ENCODE measurements at places on chromosomes 16 and 17.

GRCh38 chr16:83231729-83232128, 576.0 kb upstream of the HSBP1 start:
- no peak for DNase-seq

GRCh38 chr16:84367750-84368307, 509 bp upstream of the ATP2C2 start:
- DNase-seq = no peak

DNA sequence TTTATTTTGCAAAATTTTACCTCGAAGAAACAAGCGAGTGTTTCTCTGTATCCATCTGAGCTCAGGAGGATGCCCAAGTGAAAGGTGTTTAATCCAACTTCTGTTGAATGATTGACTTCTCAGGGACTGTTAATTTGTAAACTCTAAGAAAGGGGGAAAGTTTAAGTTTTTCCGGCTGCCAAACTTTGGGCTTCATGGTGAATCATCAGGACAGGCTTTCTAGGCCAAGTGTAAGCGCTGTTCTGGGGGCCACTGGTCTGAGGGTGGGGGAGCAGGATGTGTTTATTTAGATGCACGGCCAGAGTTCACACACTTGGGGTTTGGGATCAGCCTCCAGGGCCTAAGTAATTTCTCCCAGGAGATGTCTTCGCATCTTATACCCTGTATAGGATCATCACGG, 110.4 kb downstream of the PITPNC1 start:
- DNase-seq = peak; percentile 89

- DNase-seq = no peak
Measured at GRCh38 chr16:18855196-18855595, 53.8 kb upstream of the ARL6IP1 start.

- peak; percentile 75 for DNase-seq
Measured at GRCh38 chr16:3175157-3176093, 12.6 kb upstream of the OR1F1 start.

- DNase-seq = peak; percentile 84
Measured at GRCh38 chr17:61410141-61411010, 10.7 kb downstream of the TBX2 start.

- no peak for DNase-seq
Measured at GRCh38 chr16:88467541-88467944, 14.5 kb downstream of the ZFPM1 start.

DNA sequence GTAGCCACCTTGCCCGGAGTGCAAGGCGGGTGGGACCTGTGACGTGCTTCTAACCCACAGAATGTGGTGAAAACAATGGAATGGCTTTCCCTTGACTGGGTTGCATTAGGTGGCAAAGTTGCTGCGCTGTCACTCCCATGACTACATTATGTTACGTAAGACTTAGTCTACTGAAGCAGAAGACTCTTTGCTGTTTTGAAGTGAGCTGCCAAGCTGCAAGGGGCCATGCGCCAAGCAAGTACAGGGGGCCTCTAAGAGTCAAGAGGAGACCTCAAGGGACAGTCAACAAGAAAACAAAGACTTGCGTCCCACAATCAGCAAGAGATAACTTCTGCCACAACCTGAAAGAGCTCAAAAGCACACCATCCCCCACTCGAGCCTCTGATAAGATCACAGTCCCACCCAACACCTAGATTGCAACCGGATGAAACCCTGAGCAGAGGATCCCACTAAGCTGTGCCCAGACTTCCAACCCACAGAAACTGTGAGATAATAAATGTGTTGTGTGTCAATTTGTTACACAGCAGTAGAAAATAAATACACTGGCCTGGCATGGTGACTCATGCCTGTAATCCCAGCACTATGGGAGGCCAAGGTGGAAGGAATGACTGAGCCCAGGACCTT, 16.5 kb downstream of the ANKRD11 start:
- peak; percentile 82 for DNase-seq

- DNase-seq = no peak
Measured at GRCh38 chr17:55681342-55681700, 41.3 kb downstream of the TMEM100 start.

DNA sequence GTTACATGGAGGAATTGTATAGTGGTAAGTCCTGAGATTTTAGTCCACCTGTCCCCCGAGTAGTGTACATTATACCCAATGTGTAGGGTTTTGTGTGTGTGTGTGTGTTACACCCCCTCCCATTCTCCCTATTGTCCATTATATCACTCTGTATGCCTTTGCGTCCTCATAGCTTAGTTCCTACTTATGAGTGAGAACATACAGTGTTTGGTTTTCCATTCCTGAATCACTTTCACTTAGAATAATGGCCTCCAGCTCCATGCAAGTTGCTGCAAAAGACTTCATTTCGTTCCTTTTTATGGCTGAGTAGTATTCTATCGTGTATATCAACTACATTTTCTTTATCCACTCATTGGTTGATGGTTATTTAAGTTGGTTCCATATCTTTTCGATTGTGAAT, 635 bp upstream of the FA2H start:
- DNase-seq = no peak

GRCh38 chr16:67040906-67041305, 12.0 kb downstream of the CBFB start:
- peak; percentile 59 for DNase-seq

DNA sequence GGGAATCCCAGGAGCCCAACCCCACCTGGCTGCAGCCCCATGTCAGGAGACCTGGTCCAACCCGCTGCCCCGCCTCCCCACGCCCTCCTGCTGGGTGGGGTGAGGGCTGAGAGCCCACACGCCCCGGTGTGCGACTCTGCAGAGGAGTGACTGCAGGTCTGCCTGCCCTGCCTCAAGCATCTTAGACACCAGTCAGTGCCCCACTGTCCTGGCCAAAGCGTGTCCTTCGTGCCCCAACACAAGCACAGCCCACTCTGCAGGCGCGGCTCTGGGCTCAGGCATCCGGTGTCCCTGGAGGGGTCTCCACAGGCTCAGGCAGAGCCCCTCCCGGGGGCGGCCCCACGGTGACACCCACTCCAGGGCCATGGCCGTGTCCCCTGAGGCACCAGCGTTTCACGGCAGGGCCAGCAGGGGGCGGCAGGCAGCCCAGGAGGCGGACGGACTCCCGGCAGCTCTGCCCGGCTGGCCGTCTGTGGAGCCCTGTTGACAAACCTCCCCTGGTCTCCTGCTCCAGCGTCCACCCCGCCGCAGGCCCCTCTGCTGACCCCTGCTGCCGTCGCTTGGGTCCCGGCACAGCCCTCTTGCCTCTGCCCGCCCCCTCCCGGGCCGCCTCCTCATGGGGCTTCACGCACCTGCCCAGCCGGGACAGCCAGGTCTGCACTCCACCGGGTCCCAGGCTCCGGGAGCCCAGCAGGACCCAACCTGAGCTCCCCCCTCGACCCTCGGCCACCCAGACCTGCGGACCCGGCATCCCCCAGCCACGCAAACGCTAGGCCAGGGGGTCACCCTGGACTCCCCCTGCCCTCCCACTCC, 8.6 kb upstream of the UBE2I start:
- DNase-seq = peak; percentile 30

DNA sequence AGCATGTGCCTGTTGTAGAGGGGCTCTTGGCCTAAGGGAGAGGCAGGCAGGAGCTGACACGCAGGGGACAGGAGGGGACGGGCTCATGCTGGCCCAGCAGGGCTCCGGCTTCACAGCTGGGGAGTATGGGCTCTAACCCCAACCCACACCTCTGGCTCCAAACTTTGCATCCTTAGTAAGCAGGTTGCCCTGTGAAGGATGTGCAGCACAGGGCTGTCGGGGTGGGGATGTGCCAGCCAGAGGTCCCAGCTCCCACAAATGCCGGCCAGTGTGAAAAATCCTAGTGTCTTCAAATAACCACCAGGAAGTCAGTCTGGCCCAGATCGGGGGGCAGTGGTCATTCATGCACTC, 14.0 kb upstream of the FAM83G start:
- no peak for DNase-seq

DNA sequence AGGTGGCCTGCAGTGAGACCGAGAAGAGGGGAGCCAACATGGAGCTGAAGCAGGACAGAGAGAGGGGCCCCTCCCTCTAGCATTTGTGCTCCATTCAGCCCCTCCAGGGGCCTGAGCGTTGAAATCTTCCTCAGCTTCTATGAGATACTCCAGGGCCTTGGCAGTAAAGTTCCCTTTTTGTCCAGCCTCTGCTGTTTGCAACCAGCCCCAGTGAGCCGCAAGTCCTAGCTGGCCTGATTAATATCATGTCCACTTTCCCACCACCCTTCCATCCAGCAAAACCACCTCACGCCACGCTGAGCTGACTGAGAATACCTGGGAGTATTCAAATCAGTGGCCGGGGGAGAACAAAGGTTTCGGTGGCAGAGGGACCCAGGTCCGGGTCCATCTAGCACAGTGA, 11.7 kb upstream of the RPH3AL start:
- no peak for DNase-seq

DNA sequence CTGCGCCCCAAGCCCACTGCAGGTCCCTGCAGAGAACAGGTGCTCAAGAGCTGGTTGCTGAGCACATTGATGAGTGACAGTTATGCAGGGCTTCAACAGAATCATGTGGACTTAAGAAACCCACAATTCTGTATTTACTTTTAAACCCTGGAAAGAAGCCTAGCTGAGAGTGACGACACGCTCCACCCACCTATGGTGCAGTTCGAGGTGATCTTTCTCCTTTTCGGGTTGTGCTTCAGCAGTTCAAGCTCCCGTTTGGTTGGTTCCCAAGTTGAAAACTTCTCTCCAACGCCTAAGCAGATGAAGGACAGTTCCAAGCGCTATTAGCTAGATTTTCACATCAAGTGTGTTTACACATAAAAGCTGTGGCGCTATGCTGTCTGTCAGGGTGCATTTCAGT, 23.9 kb downstream of the USP22 start:
- DNase-seq = no peak

- no peak for DNase-seq
Measured at GRCh38 chr16:17354141-17354601, 116.6 kb downstream of the XYLT1 start.

DNA sequence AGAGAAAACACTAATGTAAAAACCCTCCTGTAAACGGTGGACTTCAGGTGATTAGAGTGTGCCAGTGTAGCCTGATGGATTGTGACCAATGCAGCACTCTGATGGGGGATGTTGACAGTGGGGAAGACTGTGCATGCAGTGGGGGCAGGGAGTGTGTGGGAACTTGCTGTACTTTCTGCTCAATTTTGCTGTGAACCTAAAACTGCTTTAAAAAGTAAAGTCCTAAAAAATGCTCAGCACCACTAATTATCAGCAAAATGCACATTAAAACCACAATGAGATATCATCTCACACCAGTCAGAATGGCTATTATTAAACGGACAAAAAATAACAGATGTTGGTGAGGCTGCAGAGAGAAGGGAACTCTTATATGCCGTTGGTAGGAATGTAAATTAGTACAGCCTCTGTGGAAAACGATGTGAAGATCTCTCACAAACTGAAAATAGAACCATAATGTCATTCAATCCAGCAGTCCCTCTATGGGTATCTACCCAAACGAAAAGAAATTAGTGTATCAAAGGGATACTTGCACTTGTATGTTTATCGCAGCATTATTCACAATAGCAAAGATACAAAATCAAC, 9.7 kb upstream of the ULK2 start:
- DNase-seq = no peak

GRCh38 chr16:5581908-5582307, 484.3 kb upstream of the EEF2KMT start:
- DNase-seq = no peak

GRCh38 chr16:25073854-25074253, 37.7 kb upstream of the LCMT1 start:
- DNase-seq = no peak

GRCh38 chr17:65514082-65514481, 47.4 kb downstream of the AXIN2 start:
- DNase-seq = peak; percentile 92

GRCh38 chr17:17510456-17511292, 14.5 kb upstream of the RASD1 start:
- no peak for DNase-seq

DNA sequence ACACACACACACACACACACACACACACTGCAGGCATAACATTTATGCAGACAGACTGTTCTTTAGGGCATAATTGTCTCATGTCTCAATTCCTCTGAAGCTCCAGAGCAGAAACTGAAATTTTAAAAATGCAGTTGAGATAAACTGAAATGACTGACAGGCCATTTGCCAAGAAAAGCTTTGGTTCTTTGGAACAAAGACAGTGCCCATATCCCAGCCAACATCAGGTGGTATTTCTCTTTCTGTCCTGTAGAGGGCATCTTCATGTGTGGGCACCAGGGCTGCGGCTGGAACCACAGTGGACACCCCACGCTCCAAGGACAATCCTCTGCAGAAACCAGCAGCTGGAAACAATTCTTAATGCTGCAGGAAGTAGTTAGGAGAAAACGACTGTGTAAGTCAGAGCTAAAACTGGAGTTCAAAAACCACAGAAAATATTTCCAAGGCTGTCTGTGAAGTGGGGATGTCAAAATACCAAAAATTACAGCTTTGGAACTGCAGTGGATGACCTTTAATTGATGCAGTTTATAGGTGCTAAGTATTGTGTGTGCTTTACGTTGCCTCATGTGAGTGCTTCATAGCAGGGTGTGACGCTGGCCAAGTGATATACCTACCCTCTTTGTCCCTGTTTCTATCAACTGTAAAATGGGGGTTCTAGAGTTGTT, 10.6 kb upstream of the MEFV start:
- peak; percentile 47 for DNase-seq

DNA sequence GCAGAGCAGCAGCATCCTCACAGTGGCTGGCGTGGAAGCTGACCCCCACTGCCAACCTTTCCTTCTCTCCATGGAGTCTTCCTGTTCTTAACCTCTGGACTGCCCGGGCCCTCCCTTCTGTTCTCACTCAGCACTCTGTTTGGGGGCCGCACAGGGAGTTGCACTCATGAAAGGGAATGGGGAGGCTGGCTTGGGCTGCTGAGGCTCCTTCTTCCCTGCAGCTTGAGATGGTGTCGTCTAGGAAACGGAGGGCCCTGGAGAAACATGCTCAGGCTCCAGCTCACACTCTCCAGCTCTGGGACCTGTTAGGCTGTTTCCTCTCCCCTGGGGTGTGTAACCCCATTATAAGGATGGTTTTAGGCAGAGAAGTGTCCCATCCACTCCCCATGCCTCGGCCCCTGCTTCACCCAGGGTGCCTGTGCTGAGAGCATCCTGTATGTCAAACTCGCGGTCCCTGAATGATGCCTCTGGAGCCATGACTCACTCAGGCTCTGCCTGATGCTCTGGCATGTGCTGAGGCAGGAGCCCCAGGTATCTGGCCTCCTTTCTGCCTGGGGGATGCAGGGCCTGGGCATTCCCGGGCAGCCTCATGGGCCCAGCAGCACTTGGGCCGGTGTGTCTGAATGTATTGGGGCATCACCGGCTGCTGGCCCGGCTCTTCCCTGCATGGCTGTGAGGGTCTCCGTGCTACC, 18.9 kb downstream of the TMEM94 start:
- no peak for DNase-seq

DNA sequence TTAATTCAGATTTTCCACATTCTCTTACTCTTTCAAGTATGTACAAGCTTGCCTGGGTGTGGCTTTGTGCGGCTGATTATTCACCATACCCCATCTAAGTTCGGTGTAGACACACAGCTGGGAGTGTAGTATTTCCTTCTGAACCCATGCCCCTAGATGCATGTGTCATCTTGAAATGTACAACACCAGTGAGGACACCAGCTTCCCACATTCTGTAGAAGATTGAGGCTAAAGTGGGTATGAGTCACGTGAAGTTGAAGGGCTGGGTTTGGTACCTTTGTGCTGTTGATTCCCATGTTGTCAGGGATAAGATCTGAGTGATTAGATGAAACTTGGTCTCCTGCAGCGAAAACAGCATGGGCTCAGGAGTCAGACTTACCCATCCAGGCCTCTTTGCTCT, 14.6 kb upstream of the DHX8 start:
- peak; percentile 99 for DNase-seq

GRCh38 chr17:73189417-73190099, 3.3 kb upstream of the COG1 start:
- peak; percentile 51 for DNase-seq
